ENCODE measurements at places on chromosomes 2 and 18.
A peak's percentile ranks its signal among the peaks of the same experiment; 100 is the strongest.

DNA sequence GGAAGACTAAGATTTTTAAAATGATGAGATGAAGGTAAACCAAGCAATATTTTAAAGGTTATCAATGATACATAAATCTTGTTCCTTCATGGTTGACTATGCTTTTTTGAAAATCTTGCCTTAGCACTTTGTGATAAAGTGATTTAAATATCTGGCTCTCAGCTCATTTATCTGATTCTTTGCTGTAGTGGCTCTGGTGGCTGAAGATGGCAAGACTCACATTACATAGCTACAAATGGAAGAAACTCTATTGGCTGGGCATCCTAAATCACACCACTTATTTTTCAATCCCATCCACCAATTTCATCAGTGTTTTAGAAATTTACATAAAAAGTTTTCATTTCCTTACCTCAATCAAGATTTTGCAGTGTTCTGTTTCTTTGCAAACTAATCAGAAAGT is 16.6 kb upstream of the APCDD1 start:
- DNase-seq = no peak

- DNase-seq = no peak
Measured at GRCh38 chr2:10370390-10370789, 67.7 kb downstream of the HPCAL1 start.

DNA sequence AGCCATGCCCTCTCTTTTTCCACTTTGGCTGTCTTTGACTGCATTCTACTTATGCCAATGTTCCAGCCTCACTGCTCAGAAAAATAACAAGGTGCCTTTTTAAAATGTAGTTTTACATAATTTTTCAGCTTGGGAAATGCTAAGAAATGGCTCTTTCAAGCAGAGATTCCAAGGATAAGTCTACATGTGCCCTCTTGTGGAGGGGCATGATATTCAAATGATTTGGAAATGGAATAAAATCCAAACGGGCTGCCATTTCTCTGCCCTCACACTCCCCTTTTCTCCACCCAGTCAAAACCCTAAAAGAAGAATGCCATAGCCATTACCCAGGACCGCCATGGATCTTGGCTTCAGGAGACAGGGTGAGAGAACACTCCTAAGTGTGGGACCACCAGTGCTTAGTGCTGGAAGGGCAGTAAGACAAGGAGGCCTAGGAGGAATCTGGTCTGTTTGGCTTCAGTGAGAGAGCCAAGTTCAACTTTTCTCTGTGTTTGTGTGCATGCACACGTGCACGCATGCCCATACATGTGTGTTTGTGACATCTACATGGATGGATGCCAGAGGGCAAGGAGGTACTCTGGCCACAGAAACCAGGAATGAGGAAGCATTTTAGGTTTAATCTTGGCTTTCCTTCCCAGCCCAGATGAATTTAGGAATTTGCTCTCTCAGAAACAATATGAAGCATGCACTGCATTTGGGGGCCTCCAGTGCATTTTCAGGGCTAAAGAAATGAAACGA is 174.0 kb upstream of the SLC14A2 start:
- no peak for DNase-seq

DNA sequence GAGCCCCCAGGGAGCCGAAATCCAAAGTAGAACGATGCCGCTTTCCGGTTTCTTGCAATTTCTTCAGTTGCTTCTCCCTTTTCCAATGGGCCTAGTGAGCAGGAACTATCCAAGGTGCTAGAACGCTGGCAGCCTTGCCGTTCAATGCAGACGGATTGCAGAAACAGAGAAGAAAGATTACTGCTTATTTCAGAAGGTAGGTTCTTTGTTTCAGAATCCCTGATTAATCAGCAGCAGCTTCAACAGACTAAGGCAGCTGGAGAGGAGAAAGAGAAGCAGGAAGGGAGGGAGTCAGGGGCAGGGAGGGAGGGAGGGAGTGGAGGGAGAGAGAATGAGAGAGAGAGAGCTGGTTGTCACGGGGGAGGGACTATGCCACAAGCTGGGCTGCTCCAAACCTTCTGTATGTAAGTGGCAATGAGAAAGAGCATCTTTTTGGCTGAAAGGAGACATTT is 576 bp downstream of the NYAP2 start:
- DNase-seq = no peak

DNA sequence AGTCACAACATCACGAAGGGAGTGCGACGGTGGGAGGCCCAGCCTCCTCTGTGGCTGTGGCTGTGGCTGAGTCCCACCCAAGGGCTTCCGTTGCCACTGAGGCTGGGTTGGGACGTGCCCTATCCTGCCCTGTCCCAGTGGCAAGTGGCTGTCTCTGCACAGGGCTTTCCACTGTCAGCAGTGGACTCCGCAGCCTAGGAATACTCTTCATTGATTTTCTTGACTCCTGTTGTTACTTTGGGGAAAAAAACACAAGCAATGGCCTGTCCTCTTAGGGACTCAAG is 122.7 kb downstream of the RAB3GAP1 start:
- no peak for DNase-seq

- no peak for DNase-seq
Measured at GRCh38 chr2:220579452-220579851, 952.0 kb downstream of the SLC4A3 start.

DNA sequence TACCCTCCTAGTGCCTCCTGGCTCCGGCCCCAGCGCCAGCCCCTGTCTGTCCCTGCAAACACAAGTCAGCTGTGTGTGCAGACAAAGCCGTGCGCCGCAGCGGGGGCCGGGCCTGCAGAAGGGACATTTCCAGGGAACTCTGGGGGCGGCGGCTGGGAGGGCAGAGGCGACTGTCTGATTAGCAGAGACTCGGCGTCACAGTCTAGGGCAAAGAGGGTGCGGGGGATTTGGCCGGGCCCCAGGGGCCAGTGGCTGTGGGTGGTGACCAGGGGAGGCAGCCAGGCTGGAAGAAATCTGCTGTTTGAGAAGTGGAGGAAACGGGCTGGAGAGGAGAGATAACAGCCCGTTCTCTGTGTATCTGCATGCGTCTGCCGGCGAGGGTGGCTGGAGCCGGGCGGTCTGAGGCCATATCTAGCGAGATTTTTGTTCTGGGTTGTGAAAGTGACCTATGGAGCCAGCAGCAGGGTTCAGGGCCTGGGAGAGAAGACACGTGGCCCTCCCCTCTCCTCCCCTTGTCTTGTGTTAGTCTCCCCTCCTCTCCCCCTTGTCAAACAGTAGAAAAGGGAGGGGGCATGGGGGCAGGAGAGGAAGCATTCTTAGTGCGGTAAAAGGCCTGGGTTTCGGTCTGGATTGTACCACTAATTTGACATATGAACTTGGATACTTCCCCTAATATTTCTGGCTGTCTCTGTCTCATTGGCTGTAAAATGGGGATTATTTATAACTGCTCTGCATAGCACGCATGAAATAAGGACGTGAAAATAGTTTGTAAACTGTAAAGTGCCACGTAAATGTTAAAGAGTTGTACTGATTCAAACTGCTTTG is 169.4 kb downstream of the SMAD7 start:
- DNase-seq = peak; percentile 23

GRCh38 chr18:40414155-40414754 is 1540.8 kb upstream of the PIK3C3 start:
- no peak for DNase-seq

GRCh38 chr2:238159071-238159539 is 335 bp downstream of the ERFE start:
- no peak for DNase-seq

- DNase-seq = no peak
Measured at GRCh38 chr2:8244639-8245038, 437.2 kb upstream of the ID2 start.

- DNase-seq = no peak
Measured at GRCh38 chr2:200757399-200757798, 54.3 kb upstream of the BZW1 start.

DNA sequence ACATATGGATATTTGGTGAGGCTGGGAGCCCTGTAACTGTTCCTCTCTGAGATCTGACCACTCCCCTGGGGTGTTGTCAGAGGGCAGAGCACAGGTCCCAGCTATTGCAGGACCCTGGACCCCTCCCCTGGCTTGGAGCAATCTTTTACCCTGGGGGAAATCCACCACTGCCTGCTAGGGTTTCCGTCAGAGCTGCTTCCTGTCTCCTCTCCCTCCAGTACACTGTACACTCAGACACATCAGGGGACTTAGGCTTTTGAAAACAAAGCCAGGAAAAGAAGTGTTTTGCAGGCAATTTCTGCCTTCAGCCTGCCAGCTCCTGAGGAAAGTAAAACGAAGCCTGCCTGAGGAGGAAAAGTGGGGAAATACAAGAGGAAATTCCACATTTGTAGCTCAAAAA is 13.2 kb upstream of the CEP68 start:
- no peak for DNase-seq

GRCh38 chr2:181468811-181469210 is 11.6 kb downstream of the ITGA4 start:
- no peak for DNase-seq

DNA sequence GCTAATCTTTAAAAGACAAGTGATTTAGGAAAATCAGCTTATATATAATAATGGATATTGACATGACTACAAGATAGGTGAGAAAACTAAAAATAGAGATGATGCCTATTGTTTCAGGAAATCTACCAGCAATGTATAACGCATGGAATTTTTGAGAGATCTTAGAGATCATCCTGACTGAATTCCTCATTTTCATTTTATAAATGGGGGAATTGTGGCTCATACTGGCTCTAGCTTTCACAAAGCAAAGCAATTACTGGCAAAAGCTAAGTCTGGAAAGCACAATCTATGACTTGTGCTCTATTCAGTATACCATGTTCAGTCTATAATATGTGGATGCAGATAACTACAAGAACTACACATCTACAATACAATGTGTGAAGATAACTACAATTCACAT is 51.9 kb upstream of the FANCL start:
- DNase-seq = no peak

Data from glomerular endothelial cell (primary cell).